ENCODE measurements at places on chromosomes 13 and 19.

DNA sequence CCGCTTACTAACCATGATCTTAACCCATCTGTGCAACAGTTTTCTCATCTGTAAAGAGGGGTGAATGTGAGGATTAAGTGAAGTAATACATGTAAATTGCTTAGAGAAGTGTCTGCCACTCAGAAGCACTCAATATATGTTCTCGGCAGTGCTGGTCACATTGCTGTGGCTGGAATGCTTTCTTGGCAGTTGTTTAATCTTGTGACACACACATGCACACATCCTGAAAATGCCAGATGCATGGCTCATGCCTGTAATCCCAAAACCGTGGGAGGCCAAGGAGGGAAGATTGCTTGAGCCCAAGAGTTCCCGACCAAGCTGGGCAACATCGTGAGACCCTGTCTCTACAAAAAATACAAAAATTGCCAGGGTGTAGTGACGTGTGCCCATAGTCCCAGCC lies 4.9 kb upstream of the DMKN start:
- no peak for DNase-seq

GRCh38 chr19:5123646-5124045 lies 154.7 kb downstream of the KDM4B start:
- no peak for DNase-seq

GRCh38 chr19:46915386-46915785 lies 54.6 kb downstream of the ARHGAP35 start:
- DNase-seq = no peak

GRCh38 chr13:95023405-95023804 lies 277.8 kb downstream of the ABCC4 start:
- DNase-seq = no peak

GRCh38 chr13:110250258-110250891 lies 56.6 kb downstream of the COL4A1 start:
- DNase-seq = no peak

GRCh38 chr13:35481777-35482176 lies 5.3 kb upstream of the MAB21L1 start:
- DNase-seq = no peak

Data from stimulated activated CD8-positive, alpha-beta memory T cell treated with anti-CD3 and anti-CD28 coated beads, Interleukin-15, amount 100 ng/mL, for 1 hour (primary cell).